ENCODE measurements at places on chromosomes 16 and 17. TPM values are rescaled to one million over a fixed set of nuclear protein-coding genes. Genes with fewer than 3 reads are reported as not detected.

- no peak for DNase-seq
Observed at GRCh38 chr16:995087-995486, 13.5 kb downstream of the SOX8 start.

- no peak for DNase-seq
Observed at GRCh38 chr17:1143573-1143972, 36.2 kb downstream of the ABR start.

DNA sequence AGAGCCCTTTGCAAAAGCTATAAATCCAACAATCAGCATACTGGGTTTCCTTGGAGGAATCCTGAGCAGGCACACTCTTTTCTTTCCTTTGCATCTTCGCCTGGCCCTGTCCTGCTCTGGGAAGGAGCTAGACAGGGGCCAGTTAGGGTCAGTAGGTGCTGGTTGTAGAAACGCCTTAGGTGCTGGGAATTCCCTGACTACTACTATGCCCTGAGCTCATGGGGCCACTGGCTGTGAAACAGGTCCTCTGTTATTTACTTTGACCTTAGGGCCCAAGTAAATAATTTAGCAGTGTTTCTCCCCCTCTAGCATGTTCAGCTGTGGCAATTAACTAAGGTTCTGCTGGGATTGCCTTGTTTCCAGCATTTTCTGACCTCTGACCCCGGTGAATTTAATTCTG is 15.8 kb upstream of the WSCD1 start:
- no peak for DNase-seq

GRCh38 chr16:9964426-9964825 is 217.8 kb downstream of the GRIN2A start:
- no peak for DNase-seq

- DNase-seq, result no peak
Observed at GRCh38 chr17:74953134-74953687, 17.5 kb downstream of the OTOP3 start.

DNA sequence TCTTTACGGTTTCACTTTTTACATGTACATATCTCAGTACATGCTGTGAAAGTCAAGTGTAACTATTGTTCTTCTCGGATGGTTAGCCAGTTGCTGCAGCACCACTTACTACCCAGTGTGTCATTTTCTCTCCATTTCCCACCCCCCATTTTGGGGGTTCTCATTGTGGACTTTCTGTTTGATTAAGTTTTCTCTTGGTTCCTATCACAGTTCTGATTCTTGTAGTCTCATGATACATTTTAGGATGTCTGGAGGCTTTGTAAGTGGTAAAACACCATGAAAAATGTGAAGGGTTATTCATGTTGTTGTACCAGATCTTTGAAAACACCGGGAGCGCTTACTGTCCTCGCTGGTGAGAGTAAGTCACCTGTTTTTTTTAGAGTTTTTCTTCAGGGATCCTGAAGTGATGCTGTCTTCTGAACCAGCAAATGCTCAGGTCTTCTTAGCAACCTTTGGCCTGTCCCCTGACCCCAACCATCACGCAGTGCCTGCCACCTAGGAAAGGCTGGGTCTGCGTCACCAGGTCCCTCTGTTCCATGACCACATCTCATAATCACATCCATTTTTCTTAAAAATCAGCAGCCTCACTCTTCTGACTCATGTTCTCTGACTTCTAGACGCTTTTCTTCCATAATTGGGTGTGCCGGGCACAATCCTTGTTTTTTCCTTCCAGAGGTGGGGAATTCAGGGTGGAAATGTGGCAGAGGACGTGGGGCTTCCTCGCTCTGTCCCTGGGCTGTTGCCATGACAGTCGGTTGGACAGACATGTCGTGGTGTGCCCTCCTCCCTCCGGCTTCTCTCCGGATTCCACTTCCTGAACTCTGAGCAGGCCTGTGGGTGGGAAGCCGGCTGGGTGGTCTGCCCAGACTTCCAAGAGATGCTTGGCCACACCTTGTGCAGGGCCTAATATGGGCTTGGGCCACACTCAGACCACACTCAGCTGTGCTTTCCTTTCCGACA is 102.6 kb downstream of the NTN1 start:
- DNase-seq, result no peak

DNA sequence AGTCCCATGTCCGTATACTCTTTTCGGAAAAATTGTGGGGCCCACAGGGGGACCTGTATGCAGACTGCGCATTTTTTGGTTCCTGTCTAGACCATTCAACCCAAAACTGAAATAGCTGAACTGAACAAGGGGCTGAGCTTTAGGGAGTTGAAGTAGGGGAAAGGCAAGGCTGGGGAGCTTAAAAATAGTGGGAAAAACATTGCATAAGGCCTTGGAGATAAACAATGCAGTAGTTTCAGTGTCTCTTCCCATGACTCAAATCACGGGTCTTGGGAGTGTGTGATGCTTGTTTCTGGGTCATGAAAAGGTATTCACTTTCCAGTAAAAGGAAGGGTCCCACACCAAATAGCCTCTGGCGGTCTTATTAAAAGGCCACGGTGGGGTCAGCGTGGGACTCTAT is 402.8 kb upstream of the SALL1 start:
- no peak for DNase-seq

- no peak for DNase-seq
Observed at GRCh38 chr16:58578642-58579041, 51.0 kb downstream of the CNOT1 start.

- DNase-seq, result no peak
Observed at GRCh38 chr16:71796501-71797097, 12.0 kb downstream of the AP1G1 start.

DNA sequence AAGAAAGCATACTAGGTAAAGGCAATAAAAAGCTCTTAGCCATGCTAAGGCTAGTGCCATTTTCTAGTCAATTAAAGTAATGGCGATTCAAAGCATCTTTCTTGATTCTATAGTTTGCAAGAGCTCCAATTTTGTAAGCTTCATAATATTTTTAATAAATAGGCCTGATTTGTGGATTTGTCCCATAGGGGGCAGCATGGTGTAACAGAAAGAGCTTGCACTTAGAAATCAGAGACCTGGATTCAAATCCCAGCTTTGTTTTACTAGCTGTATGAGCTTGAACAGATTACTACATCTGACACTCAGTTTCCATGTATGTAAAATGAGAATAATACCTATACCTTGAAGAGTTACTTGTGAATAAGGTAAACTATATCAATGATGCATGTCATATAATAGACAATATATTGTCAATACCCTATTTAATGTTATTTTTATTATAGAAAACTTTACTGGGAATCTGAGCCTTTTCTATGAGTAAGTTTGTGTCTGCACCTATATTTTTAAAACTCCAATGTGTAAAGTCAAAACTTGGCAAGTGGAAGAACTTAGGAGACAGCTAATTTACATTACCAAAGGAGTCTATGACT is 93.6 kb upstream of the NOG start:
- no peak for DNase-seq

- no peak for DNase-seq
Observed at GRCh38 chr16:88402551-88403240, 19.9 kb downstream of the ZNF469 start.

DNA sequence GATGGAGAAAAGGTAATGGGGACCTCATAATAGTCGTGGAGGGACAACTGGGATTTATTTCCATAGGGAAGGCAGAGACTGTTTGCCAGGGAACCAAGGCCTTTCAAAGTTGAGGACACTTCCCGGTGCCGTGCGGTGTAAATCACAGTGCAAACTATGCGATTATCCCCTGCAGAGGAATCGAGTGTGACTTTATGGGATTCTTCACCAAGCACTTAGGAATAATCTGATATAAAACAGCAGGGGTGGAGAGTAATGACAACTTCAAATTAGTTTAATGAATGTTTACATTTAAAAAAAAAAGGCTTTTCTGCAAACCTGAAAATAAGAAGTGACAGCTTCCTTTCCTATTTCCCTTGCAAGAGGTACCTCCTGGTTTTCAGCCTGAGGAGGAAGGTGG is 538.2 kb downstream of the MAF start:
- DNase-seq, result no peak

- DNase-seq, result no peak
Observed at GRCh38 chr17:77460514-77461046, 319.8 kb downstream of the SEC14L1 start.

DNA sequence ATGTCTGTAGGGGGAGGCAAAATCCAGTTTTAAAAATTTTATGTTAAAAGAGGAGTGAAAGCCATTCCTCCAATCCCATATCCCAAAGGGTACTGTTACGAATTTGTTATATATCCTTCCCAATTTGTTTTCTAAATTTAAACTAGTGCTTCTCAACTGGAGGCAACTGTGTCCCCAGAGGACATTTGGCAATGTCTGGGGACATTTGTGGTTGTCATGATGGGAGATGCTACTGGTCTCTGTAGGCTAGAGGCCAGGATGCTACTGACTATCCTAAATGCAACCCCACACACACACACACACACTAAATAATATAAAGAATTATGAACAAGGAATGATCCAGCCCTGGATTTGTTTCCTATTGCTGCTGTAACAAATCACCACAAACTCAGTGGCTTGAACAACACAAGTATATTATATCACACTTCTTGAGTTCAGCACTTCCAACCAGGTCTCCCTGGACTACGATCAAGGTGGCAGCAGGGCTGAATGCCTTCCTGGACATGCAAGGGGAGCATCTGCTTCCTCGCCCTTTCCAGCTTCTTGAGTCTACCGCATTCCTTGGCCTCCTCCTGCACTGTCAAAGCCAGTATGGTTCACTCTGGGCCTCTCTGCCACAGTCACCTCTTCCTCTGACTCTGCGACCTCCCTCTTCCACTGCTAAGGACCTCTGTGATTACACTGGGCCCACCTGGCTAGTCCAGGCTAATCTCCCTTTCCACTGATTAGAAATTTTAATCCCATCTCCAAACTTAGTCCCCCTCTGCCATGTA is 30.1 kb downstream of the ARHGAP17 start:
- DNase-seq, result no peak

DNA sequence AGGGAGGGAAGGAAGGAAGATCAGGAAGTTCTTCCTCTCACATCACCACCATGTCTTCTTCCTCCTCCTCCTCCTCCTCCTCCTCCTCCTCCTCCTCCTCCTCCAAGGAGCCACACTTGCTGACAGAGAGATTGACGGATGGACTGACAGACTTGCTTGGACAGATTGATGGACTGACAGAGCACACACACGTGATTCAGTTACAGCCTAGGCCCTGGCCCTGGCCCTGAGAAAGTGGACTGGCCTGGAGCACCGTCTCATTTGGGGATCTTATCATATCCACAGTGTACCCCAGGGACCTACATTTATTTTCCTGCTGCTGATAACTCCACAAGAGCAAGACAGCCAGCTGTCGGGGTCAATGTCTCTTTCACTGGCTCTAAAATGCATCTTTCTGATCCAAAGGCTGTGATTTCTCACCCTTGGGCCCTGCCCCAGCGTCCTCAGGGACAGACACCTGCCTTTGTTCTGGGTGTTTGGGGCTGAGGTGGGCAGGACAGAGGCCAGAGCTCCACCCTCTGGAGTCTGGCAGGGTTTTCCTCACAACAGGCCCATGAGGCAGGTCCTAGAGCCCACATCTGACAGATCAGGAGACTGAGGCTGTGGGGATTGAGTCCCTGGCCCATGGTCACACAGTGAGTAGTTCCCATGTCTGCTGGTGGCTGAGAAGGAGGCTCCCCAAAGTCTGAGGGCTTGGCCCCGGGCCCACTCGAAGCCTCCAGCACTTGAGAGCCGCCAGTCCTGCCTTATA is 2.3 kb upstream of the P2RX1 start:
- DNase-seq, result no peak

BICDL2 gene
- polyA plus RNA-seq, result not detected

UTS2R gene
- 1.0 TPM for polyA plus RNA-seq

MILR1 gene
- polyA plus RNA-seq, result 2.5 TPM

PRSS22 gene
- polyA plus RNA-seq, result not detected

PLA2G10 gene
- polyA plus RNA-seq, result not detected

INCA1 gene
- 5.0 TPM for polyA plus RNA-seq

LITAFD gene
- polyA plus RNA-seq, result not detected
